ENCODE measurements at places on chromosomes 7 and 10.

DNA sequence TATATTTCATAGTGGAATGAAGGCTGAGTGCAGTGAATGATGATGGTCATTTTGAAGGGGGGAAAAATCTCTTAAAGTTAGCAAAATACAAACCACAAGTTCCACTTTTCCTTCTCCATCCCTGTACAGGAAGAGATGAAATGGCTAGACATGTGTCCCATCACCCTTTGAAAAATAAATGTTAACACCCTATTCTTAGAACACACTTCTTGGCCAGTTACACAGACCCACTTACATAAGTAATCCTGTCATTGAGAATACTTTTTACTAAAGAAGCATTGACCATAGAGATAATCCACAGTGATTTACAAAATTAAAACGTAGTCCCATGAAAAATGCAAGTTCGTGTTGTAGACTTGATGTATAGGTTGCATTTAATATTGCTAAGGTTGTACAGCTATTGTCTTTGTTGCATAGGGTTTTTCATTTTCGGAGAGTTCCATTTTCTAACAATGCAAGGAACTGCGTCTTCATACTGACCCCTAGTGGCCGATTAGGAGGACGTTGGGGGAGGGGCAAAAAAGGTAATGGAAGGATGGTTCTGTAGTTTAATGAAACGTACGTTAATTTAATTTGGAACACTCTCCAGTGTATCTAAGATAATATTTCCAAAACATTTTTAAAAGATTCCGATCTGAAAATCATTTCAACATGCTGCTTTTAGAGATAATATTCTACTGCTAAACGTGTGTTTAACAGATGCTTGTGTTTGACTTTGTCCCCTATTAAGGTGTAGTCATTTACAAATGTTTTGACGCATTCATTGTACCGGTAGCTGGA, 60.9 kb downstream of the ARMC3 start:
- DNase-seq = no peak

- DNase-seq = no peak
Observed at GRCh38 chr7:44998153-44998871, 1.7 kb upstream of the CCM2 start.

GRCh38 chr10:15344876-15345285, 26.2 kb downstream of the FAM171A1 start:
- DNase-seq = no peak

GRCh38 chr10:60461688-60462087, 72.0 kb upstream of the ANK3 start:
- DNase-seq = no peak

DNA sequence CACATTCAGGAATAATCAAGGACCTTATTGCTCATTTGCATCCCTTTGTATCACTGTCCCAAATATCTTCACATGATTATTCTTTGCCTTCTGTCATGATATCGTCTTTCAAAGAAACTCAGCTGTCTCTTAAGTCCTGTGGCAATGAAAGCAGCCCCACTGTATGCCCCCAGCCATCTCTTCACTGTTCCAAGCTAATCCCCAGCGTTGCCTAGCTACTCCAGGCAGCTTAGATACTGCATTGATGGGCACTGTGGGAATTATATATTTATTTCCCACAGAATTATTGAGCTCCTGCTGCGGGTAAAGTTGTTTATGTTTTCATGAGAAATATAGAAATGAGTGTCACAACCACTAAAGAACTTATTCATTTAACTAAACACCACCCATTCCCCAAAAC, 38.8 kb downstream of the SND1 start:
- no peak for DNase-seq

DNA sequence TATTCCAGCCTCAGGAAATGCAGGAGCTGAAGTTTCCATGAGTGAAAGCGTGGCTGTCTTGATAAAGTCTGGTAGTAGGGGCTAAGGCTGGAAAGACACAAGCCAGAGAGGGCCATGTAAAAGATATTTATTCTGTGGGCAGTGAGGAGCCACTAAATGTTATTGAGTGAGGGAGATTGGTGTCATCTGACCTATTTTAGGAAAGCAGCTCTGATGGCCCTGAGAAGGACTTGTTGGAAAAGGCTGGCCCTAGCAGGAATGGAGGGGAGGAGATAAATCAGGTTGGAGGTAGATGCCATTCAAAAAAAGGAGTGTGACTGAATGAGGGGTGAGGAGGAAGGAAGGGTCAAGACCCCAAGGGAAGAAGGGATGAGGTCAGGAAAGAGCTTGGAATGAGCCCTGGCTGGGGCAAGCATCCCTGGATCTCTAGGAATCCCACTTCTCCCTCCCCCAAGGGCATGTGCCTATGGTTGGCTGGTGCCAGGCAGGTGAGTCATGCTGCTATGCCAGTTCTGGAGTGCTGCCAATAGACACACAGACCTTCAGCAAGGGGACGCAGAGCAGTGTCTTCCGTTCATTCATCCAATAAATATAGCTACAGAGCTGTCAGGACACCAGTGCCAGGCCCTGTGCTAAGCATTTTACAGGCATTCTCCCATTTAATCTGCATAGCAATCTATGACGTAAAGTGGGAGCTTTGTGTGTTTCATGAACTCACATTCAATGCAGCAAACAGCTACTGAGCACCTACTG, 2.0 kb downstream of the ANKRD2 start:
- DNase-seq = no peak

DNA sequence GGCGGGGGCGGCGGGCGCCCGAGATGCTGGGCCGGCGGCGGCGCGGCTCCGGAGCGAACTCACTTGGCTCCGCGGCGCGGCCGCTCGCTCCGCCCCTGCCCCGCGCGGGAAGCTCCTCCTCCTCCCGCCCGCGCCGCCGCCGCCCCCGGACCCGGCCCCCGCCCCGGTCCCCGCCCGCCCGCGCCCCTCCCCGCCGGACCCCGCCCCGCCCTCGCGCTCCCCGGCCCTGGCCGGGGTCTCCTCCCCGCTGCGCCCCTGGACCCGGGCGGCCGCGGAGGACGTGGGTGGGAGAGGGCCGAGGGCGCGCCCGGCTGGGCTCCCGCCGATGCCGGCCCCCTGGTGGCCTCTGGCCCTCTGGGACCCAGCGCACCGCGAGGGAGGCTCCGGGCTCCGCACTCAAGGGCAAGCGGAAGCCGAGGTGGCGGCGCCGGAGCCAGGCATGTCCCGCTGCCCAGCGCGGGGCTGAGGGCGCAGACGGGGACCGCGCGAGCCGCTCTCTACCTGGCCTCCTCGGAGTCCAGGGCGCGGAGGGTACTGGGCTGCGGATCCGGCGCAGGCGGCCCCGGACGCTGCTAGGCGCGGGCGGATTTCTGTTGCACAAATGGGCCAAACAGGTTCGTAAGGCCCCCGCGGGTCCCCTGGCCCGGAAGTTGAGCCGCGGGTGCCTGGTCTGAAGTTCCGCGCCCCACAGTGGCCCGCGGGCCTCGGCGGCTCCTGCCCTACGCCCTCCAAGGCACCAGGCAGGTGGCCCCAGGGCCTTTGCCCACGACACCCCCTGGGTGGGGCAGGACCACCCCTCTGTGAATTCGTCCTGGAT, at the start of gene TCERG1L:
TCERG1L (minus strand) TSS at position 61 of the 817 bp plus-strand sequence. CDS start 86 bp downstream, outside the sequence.
- no peak for DNase-seq
